ENCODE measurements at places on chromosomes 7 and 10. TPM values are rescaled to one million over a fixed set of nuclear protein-coding genes. Genes with fewer than 3 reads are reported as not detected.

GRCh38 chr7:112707655-112708054 lies 82.5 kb downstream of the TMEM168 start:
- no peak for DNase-seq

GRCh38 chr7:55339033-55340000 lies 25.8 kb upstream of the LANCL2 start:
- no peak for DNase-seq

GRCh38 chr10:32112055-32112454 lies 55.8 kb upstream of the KIF5B start:
- DNase-seq = peak; percentile 55

DNA sequence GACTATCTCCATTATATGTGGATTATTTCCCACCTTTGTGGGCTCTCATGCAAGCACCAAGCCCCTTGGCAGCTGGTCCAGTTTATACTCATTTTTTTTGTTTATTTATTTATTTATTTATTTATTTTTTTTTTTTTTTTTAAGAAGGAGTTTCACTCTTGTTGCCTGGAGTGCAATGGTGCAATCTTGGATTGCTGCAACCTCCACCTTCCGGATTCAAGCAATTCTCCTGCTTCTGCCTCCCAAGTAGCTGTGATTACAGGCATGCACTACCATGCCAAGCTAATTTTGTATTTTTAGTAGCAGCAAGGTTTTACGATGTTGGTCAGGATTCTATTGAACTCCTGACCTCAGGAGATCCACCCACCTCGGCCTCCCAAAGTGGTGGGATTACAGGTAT lies 2.8 kb downstream of the PRTFDC1 start:
- no peak for DNase-seq

- peak; percentile 68 for DNase-seq
Measured at GRCh38 chr10:21519941-21520436, 5.5 kb downstream of the SKIDA1 start.

DNA sequence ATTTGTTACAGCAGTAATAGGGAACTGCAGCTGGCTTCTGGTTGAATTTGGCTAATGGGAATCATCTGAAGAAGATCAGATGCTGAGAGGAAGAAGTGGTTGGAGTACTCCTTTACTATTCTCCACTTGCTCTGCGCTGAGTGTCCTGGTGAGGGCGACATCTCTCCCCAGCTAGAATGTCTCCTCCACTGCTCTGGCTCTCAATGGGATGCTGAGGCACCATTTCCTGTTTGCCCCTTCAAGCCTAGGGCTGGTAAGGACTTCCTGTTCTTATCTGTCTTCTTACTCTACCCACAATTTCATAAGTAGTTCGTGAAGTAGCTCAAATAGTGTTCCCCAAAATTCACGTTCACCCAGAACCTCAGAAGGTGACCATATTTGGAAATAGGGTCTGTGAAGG lies 43.2 kb upstream of the TES start:
- DNase-seq = no peak

DNA sequence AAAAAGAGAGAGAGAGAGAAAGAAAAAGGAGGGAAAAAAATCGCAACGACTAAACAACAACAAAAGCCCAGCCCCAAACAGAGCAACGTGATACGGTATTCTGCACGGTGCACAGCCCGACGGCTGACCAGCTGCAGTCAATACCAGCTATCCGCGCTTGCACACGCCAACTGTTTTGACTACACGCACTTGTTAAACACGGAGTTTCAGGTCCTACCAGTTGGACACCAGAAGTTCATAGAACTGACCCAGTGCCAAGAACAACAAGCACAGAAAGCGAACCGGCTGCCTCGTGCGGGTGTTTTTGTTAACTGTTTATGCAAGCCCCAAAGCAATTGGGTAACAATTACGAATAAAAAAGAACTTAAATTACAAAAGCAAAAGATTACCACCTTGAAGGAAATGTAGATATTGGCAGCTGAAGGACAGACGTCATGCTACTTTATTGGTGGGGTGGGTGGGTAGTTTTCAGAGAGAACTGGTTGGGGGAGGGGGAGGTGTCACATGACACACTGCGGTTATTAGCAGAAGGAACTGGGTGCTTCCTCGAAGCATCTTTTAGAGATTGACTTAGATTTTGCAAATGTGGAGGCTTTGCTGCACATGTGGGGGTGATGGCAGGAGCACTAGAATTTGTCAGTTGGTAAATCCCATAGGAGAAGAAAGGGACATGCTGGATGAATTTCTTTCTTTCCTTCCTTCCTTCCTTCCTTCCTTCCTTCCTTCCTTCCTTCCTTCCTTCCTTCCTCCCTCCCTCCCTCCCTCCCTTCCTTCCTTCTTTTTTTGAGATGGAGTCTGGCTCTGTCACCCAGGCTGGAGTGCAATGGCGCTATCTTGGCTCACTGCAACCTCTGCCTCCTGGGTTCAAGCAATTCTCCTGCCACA lies 110.6 kb upstream of the EFCAB10 start:
- peak; percentile 54 for DNase-seq

- DNase-seq = peak; percentile 63
Measured at GRCh38 chr10:30219971-30220751, 128.9 kb downstream of the MTPAP start.

DNA sequence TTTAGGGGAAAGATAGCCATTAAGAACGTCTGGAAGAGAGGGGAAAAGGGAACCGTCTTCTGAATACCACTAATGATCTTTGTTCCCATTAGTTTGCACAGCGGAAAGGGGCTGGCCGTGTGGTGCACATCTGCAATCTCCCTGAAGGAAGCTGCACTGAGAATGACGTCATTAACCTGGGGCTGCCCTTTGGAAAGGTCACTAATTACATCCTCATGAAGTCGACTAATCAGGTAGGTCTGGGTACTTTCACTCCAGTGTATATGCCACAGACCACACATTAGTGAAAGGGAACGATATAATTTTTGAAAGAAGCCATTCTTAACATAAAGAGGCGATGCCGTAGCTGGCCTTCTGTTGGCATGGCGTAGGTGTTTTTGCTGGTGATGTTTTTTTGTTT lies 74.3 kb upstream of the PDCD4 start:
- no peak for DNase-seq

SAP25 gene
- 0.18 TPM for polyA plus RNA-seq

ANKRD16 gene
- 6.8 TPM for polyA plus RNA-seq

DNA sequence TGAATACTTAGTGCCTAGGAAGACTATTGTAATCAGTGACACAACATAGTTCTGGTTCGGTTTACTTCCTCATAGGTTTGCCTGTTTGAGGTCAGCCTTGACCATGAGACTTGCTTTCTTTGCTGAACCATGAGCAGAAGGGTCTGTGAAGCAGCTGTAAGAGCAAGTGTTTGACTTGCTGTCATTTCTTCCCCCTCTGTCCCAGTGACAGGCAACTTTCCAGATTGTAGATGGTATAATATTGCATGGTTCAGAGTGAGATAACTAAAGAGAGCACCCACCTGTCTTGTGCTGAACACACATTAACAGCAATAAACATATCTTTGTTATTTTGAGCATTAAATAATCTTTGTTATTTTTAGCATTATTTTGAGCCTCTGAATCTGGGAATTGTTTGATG lies 9.3 kb upstream of the RTKN2 start:
- no peak for DNase-seq

ENTPD1 gene
- not detected for polyA plus RNA-seq

PON3 gene
- polyA plus RNA-seq = 0.69 TPM

DNA sequence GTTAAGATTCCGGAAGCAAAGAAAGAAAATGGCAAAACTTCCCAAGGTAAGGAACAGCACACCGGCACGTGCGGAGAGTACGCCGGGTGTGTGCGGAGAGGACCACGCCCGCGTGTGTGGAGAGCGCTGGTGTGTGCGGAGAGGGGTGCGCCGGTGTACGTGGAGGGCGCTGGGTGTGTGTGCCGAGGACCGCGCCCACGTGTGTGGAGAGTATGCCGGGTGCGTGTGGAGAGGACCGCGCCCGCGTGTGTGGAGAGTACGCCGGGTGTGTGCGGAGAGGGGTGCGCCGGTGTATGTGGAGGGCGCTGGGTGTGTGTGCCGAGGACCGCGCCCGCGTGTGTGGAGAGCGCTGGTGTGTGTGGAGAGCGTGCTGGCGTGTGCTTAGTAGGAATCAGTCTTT lies 48.6 kb upstream of the DPYSL4 start:
- DNase-seq = no peak

CCDC7 gene
- polyA plus RNA-seq = 0.46 TPM

DNA sequence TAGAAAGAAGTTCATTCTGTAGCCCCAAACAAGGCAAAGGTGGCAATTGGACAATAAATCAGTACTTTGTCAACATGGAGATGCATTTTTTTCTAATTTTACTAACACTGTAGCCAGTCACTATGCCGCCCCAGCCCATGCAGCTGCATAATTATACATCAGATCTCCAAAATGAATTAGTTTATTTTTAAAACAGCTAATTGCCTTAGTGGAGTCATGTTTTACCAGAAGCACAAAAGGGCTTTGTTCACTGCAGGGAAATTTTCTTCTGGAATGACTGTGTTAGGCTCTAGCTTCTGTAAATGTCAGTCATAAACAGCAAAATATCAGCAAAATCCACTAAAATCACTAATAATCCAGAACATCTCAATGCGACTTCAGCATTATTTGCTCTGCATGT lies 20.1 kb upstream of the HDAC9 start:
- DNase-seq = no peak

GRCh38 chr10:57754803-57755202 lies 512.9 kb downstream of the IPMK start:
- no peak for DNase-seq

DNA sequence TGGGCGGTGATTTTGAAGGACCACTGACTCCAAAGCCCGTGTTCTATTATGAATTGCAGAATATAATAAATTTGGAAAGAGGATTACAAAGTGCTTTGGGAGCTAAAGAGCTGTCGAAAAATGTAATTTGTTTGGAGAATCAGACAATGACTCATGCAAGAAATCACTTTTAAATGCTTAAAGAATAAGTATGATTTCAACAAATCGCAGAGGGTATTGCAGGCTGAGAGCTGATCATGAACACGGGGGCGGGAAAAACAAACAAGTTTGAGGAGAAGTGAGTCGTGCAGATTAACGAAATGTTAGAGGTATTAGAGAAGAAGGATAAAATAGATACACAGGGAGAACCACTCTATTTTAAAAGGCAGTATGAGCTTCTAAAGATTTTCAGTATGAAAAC lies 4.9 kb upstream of the HACD1 start:
- DNase-seq = no peak

SKIDA1 gene
- polyA plus RNA-seq = 0.16 TPM

HIBADH gene
- polyA plus RNA-seq = 37.6 TPM

GRCh38 chr7:45342236-45342635 lies 184.6 kb downstream of the RAMP3 start:
- no peak for DNase-seq

NAPEPLD gene
- 2.4 TPM for polyA plus RNA-seq

- no peak for DNase-seq
Measured at GRCh38 chr10:79054203-79055099, 14.3 kb upstream of the ZMIZ1 start.

SERPINE1 gene
- 741 TPM for polyA plus RNA-seq

GRCh38 chr10:63003816-63004453 lies 129.2 kb upstream of the NRBF2 start:
- no peak for DNase-seq

GRCh38 chr10:96878057-96878456 lies 46.0 kb downstream of the LCOR start:
- no peak for DNase-seq

GRCh38 chr10:110919349-110919931 lies at the start of gene SHOC2:
Gene SHOC2 (plus strand): TSS chr10:110919604. CDS start chr10:110964359, 44,755 bp downstream.
- DNase-seq = no peak

- DNase-seq = no peak
Measured at GRCh38 chr7:73577627-73578341, 595 bp downstream of the TBL2 start.

SORCS1 gene
- polyA plus RNA-seq = not detected

CXCL12 gene
- polyA plus RNA-seq = not detected

OR2A1 gene
- not detected for polyA plus RNA-seq

DNA sequence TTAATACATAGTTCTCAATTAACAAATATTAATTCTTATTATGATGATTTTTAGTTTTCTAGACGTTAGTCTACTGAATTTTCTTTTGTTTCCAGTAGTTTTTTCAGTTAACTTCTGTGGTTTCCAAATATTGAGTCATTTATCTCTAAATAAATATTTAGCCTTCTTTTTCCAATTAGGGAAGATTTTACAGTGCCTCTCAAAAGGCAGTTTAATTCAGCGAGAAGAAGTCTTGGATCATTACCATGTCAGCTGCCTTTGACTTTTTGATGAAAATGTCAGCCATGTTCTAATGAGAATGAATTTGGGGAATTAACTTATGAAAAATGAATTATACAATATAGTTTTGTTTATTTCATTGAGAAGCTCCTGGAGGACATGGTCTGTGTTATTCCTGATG lies 90.0 kb downstream of the CDK14 start:
- no peak for DNase-seq

- DNase-seq = no peak
Measured at GRCh38 chr10:37681617-37681999, 175.8 kb downstream of the ZNF248 start.

DNA sequence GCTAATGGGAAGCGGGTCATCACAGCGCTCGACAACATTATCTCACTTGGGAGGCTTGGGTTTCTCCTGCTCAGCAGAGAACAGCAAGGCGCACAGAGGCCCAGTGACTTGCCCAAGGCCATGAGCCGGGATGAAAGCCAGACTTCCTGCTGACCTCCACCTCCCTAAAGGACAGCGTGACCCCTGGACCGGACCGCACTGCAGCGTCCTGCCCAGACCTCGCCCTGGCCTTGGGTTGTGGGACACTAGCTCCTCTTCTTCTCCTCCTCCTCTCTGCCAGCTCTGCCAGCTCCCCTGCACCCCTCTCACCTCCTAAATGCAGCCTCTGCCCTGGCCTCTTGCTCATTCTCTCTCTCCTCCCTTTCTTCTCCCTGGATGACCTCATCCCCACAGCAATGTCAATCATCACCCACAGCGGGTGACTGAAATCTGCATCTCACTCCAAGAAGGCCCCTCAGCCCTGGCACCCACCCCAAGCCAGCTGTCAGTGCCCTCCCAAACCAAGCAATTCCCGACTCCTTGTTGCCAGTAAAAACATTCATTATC lies 19.4 kb downstream of the SPOCK2 start:
- DNase-seq = no peak

DNA sequence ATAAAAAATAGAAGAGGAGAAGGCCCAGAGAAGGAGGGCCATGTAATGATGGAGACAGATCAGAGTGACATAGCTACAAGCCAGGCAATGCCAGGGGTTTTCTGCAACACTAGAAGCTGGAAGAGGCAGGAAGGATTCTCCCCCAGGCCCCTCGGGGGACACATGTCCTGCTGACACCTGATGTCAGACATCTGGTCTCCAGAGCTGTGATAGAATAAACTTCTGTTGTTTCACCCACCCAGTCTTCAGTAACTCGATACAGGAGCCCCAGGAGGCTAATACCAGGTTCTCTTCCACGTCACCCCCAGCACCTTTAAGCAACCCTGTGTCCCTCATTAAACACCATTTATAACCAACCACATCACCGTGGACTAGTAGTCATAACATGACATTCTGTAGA lies 94.9 kb downstream of the TMEM130 start:
- no peak for DNase-seq

AMZ1 gene
- polyA plus RNA-seq = 0.15 TPM

CCL26 gene
- not detected for polyA plus RNA-seq

- peak; percentile 38 for DNase-seq
Measured at GRCh38 chr7:149524394-149524793, 26.8 kb upstream of the ZNF746 start.

HACD1 gene
- 15.7 TPM for polyA plus RNA-seq

FAM3C gene
- polyA plus RNA-seq = 37.6 TPM

GRCh38 chr10:133378251-133379096 lies 588 bp upstream of the PAOX start:
- DNase-seq = peak; percentile 54

SPACDR gene
- polyA plus RNA-seq = 0.33 TPM

GRCh38 chr10:7338469-7338868 lies 72.4 kb downstream of the SFMBT2 start:
- no peak for DNase-seq

Measured in mammary epithelial cell (primary cell).